ENCODE measurements at places on chromosomes 3 and 15.

GRCh38 chr15:77858792-77859490 lies 218.6 kb downstream of the TBC1D2B start:
- DNase-seq, result no peak

- DNase-seq, result no peak
Observed at GRCh38 chr3:40828741-40829415, 304.1 kb downstream of the ZNF621 start.

GRCh38 chr3:153244961-153245360 lies 82.9 kb downstream of the RAP2B start:
- no peak for DNase-seq

DNA sequence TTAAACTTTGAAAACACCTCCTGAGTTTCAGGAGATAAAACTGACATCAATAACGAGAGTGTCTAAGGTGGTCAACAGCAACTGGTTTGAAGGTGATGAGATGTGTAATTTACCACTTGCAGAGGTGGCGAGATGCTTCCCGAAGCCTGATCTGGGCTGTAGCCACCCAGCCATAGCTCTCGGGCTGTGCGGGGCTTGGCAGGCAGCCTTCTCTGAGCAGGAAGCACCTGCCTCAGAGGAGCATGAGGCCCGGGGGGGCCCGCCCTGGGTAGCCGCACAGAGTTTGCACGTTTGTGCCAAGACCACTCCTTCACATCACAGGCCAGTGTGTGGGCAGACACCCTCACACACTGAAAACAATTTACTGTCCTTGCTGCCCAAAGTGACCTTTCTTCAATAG lies 220.3 kb downstream of the CACNA2D3 start:
- DNase-seq, result no peak

- no peak for DNase-seq
Observed at GRCh38 chr3:86723433-86723832, 267.5 kb downstream of the VGLL3 start.

GRCh38 chr3:181791056-181791955 lies 79.6 kb downstream of the SOX2 start:
- no peak for DNase-seq

DNA sequence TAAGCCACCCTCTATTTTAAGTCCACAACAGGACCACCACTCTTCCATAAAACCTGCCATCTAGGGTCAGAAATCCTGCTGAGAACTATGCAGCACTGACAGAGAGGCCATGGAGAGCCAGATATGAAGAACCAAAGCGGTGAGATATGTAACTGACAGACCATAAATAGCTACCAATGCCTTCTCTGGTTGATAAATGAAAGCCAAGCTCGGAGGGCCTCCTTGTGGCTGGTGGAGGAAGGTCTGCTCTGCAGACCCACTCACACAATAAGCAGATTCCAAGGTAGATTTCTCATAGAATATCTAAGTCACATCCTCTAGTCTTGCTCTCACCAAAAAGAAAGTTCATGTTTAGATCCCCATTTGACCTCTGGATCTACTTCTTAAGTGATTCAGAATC lies 38.9 kb downstream of the RYK start:
- peak; percentile 53 for DNase-seq

DNA sequence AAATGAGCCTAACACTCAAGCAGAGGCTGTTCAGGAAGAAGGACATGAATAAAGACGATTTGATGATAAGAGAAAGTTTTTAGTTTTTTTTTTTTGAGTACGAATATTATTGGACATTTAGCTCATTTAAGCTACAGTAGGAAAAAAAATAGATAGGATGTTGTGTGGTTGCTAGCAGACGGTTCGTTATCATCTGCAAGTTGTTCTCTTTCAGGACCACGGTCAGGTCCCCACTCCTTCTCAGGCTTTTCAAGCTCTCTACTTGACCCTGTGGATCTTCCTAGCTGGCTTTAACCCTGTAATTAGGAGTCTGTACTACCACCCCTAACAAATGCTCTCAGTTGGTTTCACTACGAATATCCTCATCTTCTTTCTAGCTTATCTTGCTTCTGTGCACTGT lies 1.1 kb downstream of the KCNH8 start:
- DNase-seq, result peak; percentile 57

DNA sequence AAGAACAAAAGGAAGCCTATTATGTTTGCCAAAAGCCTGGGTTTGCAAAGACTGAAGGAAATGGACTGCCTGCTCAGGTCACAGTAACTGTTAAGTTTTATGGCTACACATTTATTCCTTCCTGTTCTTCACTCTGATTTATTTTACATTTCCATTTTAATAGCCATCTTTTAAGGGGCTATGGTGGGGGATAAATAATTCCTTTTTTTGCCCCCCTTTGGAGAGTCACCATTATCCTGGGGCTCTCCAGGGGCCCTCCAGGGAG lies 53.5 kb upstream of the MYZAP start:
- no peak for DNase-seq

GRCh38 chr15:63165166-63165859 lies 8.0 kb upstream of the RPS27L start:
- DNase-seq, result no peak

- DNase-seq, result no peak
Observed at GRCh38 chr3:72155391-72156064, 370.6 kb upstream of the PROK2 start.

- no peak for DNase-seq
Observed at GRCh38 chr3:40020689-40021088, 211.3 kb downstream of the MYRIP start.

GRCh38 chr3:156586905-156587759 lies 32.2 kb upstream of the SSR3 start:
- no peak for DNase-seq

GRCh38 chr3:119831022-119831421 lies 49.1 kb downstream of the NR1I2 start:
- no peak for DNase-seq

- DNase-seq, result no peak
Observed at GRCh38 chr3:71101626-71102025, 481.9 kb downstream of the FOXP1 start.

DNA sequence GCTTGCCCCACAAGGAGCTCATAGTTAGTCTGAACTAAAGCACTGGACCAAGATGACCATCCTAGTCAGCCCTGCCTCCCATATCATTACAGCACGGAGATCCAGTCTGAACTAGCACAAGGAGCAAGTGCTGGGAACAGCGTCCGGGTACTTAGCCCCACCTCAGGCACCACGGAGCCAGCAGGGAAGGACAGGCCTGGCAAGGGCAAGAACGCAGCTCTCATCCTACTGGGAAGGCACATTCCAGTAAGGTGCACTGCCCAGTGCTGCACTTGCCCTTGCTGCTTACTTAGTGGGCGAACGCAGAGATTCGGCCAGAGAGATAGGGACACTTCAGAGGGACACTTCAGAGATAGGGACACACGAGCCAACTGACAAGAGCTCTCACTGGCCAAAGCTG lies 27.6 kb downstream of the SEC61A1 start:
- no peak for DNase-seq

DNA sequence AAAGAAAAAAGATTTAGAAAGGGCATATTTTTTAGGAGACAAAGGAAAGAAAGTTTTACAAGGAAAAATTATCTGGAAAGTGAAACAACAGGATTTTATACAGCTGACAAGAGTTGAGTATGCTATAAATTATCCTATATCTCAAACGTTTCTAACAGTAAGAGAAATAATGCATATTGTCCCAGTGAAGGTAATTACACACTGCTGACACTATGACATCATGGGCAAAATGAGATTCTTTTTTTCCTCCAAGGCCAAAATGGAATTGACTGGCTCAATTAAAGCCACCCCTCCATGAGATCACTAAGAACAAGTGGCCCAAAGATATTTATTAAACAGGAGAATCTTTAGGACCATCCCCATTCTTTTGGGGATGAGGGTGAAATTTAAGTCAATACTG lies 72.0 kb upstream of the CDIN1 start:
- DNase-seq, result no peak

DNA sequence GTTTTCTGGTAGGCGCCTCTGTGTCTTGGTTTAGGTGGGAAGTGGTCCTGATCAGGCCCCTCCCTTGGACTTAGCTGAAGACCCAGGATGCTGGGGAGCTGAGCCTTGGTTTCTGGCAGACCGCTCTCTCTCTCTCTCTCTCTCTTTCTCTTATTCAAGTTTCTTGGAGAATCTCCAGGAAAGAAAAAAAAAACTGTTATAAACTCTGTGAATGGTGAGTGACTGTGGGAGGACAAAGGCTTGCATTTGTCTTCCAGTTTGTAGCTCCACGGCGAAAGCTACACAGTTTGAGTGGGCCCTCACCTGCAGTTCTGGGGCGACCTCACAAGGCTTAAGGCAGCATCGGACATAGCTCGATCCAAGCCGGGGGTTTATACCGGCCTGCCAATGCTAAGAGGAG lies 7.5 kb downstream of the DET1 start:
- no peak for DNase-seq

GRCh38 chr3:143121241-143122088 lies 1.9 kb downstream of the CHST2 start:
- DNase-seq, result peak; percentile 87

DNA sequence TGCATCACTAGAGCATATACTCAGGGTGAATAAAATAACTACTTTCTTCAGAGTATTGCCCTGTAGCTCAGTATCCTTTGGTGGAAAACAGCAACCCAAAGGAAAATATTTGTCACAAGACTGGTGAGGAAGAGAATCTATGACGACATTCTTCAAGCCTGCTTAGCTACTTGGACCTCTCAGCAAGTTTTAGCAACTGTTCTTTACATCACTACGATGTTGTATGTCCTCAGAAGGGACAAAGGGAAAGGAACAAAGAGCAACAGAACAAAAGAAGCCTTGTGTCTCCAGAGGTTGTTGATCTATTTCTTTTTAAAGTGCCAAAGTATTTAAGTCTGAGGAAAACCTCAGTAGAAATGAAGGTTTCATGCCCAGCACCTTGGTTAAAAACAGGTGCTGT lies 746.7 kb downstream of the NAALADL2 start:
- DNase-seq, result no peak

DNA sequence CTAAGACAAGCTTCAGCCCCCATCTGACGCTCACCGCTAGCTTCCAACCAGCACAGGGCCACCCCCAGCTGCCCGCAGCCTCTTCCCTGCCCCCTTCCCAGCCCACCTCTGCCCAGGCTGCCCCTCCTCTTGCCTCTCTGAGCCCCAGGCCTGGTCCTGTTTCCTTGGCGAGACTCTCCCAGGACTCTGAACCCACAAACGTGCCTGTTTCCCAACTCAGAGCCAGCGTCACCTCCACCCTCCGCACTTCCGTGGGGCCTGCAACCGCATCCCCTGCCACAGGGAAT lies 35.0 kb downstream of the ZXDC start:
- DNase-seq, result no peak

DNA sequence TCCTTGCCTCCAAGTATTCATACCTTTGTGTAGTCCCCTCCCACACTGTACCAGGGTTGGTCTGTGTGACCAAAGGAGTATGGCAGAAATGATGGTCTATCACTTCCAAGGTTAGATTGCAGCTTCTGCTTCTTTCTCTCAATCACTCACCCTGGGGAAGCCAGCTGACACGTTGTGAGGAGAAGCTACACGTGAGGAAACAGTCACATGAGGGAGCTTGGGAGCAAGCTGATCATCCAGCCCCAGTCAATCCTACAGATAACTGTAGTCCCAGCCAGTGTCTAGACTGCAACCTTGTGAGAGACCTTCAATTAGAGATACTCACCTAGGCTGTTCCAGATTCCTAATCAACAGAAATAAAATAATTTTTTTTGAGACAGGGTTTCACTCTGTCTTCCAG lies 6.2 kb upstream of the ZNF774 start:
- no peak for DNase-seq

- DNase-seq, result no peak
Observed at GRCh38 chr3:110343376-110343775, 728.2 kb upstream of the NECTIN3 start.

DNA sequence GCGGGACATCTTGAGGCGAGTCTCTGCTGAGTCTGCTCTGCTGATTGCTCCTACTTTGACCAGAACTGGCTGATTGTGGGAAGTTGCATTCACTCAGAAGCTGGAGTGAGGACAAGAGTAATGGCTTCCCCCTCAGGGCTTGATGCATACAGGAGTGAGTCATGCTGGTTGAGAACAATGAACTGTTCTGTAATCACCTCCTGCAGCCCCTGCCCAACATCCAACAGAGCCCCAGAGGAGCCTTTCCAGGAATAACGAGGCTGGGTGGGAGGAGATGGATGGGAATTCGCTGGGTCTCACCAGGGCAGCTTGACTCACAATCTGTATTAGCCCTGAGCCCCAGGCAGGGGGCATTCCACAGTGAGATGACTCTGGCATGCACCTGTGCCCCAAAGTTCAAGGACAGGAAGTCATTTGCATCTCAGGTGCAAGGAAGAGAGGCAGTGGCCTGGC lies 85.0 kb downstream of the RAB11A start:
- no peak for DNase-seq

- DNase-seq, result no peak
Observed at GRCh38 chr15:85890620-85890980, 95.9 kb upstream of the KLHL25 start.

DNA sequence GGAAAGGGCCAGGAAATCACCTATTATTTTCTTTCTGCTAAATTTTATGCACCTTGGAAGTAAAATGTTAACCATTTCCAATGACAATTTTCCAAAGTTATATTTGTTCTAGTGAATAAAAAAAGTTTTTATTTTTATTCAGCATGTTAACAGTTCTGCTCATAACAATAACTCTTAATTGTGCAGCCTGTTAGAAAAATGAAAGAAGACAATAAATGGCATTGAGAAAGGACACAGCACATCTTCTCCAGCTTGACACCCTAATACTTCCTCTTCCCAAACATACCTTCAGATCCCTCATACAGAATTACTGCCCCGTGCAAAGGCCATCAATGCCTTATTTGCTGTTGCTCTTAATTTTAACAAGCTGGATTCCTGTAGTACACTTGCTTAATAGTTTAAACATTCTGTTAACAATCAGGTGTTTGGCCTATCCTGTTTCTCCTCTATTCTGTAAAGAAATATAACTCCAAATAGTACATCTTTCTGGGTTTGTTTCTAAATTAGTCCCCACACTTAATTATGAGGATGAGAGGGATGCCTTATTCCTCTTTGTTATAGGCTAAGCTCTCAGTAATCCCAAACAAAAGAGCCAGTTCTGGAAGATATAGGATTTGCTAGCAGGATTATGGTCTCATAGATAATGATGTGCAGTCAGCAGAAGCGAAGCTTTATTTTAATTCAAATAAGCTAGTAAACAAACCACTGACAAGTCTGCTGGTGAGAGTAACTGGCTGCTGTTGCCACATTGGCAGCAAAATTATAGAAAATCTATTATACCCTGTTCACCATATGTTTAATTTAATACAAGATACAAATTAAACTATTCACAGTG lies 19.2 kb upstream of the SOX2 start:
- no peak for DNase-seq

- no peak for DNase-seq
Observed at GRCh38 chr3:36909181-36909580, 35.7 kb downstream of the TRANK1 start.

GRCh38 chr3:164897342-164897741 lies 181.0 kb downstream of the SI start:
- no peak for DNase-seq

GRCh38 chr3:127450331-127450730 lies 140.2 kb downstream of the TPRA1 start:
- no peak for DNase-seq

GRCh38 chr15:85642693-85643066 lies 152.0 kb downstream of the KLHL25 start:
- no peak for DNase-seq

- DNase-seq, result no peak
Observed at GRCh38 chr15:31101262-31102038, at the start of gene TRPM1. Gene TRPM1, minus strand, starts transcription at chr15:31101725. Its CDS starts 20,370 bp downstream, at chr15:31081355.

Data from endothelial cell (in vitro differentiated cells).